ENCODE measurements at places on chromosomes 7 and 10.

DNA sequence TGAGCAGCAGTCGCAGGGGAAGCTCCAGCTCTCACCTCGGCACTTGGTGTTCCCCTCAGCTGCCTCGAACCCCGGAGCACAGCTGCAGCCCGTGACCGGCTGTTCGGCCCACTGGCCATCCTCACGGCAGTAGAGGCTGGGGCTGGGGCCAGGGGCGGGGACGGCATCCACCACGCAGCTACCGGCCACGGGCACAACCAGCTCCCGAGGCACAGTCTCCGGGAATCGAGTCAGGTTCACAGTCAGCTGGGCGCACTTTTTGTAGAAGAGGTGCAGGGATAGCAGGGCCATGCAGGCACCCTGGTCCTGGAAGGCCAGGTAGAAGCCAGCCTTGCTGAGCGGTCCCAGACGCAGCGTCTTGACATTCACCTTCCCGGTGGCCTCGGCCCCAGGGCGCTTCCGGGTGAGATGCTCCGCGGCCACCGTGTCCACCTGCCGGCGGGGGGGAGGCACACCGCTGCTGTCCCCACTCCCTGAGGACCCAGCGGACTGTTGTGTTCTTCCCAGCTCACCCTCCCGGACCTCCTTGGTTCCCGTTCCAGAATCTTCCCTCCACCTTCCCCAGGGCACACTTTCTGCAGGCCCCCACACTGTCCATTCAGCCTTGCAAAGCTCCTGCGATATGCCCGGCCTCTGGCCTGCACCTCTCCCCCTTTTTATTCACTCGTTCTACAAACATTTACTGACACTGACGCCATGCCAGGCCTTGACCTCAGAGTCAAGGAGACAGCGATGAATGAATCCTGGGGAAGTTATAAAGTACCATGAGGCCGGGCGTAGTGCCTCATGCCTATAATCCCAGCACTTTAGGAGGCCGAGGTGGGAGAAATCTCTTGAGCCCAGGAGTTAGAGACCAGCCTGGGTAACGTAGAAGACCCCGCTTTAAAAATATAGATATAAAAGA, 4.8 kb downstream of the EPHB4 start:
- DNase-seq, result no peak

GRCh38 chr10:14602807-14603533, 171.7 kb downstream of the FAM107B start:
- DNase-seq, result no peak

DNA sequence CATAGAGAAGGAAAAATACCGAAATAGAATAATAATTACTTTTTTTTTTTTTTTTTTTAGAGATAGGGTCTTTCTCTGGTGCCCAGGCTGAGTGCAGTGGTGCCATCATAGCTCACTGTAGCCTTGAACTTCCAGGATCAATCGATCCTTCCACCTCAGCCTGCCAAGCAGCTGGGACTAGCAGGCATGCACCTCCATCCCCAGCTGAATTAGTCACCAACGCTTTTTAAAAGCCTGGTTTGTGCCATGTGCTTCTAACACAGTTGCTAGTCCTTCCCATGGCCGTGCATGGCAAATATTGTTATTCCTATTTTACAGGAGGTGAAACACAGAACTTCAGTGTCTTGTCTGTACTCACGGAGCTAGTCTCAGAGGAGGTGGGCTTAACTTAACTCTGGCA, 23.2 kb downstream of the LYZL2 start:
- DNase-seq, result no peak

GRCh38 chr10:101003639-101004206, 4.1 kb downstream of the LZTS2 start:
- DNase-seq, result no peak

DNA sequence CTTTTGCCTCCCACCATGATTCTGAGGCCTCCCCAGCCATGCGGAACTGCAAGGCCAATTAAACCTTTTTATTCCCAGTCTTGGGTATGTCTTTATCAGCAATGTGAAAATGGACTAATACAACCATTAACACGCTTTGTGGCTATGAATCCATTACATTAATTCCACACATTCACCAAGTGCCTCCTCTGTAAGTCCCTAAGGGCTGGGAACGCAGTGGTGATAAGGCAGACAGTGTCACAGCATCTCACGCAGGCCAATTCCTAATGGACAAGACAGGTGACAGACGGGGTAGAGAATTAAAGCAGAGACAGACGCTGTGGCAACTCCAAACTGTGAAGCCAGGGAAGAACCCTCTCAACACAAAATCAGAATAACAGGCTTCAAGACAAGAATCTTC, 247.8 kb downstream of the DIP2C start:
- DNase-seq, result no peak

DNA sequence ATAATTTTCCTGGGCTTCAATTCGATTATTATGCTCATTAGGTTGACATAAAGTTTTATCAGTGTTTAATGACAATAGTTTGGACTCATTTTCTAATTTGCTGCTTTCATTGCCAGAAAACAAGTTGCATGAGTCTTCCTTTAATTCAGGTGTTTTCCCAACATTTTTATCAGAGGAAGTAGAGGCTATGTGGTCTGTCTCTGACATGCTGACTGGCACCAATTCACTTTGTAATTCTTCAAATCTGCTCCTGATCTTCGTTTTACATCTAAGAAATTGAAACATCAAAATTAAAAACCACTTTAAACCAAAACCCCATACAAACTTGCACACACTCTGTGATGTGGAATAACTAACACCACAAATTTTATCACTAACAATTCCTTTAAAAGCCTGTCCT, 10.9 kb downstream of the CCDC186 start:
- DNase-seq, result no peak

GRCh38 chr10:125023862-125024496, 82.1 kb downstream of the ZRANB1 start:
- DNase-seq, result peak; percentile 64

DNA sequence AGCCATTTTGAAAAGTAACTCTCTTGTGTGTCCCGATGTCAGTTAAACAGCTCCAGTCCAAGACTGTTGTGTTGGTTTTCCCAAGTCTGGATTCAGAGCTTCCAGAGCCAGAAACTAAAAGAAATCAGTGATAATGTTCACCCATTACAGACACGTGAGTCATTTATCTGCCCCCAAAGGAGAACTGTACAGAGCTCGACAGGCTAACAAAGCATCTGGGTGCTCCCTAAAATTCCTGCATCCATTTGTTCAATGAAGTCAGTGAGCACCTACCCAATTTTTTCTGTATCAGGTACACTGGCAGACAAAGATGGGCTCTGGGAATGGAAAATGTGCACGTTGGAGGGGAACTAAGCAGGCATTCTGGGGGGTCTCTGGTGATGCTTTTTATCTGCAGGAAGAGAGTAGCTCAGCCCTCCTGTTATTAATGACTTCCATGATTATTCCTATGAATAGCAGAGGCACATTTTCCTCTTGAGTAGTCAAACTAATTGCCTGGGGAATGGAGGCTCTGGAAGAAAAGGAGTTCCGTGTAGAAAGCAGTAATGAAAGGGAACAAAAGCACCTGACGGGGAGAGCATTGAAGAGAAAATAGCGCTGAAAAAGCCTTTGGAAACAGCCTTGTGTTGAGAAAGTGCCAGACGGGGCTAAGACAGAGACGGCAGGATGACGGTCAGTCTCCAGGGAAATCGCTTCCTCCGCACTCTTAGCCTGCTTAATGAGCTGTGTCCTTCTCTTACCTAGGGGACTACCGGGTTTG, 75.3 kb downstream of the GAD2 start:
- no peak for DNase-seq

DNA sequence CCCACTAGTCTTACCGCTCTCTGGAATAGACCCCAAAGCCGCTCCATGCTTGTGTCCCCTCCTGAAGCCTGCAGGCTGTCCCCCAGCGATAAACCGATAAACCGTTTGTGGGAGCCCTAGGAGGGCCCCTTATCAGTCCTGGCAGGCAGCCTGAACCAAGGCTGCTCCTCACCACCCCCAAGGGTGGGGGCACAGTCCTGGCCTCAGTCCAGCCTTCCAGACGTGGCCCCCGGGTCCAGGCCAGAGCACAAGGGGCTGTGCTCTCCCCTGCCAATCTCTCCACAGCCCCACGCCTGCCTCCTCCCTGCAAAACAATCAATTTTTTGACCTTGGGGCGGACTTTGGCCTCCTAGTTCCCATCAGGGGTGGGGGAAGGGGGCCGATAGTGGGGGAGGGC, at the start of gene TFR2:
Gene TFR2 (minus strand): TSS at position 90 of the 397 bp plus-strand sequence. CDS start 43 bp downstream, at position 47.
- DNase-seq, result no peak

GRCh38 chr10:105398202-105398601, 757.1 kb downstream of the SORCS3 start:
- no peak for DNase-seq

DNA sequence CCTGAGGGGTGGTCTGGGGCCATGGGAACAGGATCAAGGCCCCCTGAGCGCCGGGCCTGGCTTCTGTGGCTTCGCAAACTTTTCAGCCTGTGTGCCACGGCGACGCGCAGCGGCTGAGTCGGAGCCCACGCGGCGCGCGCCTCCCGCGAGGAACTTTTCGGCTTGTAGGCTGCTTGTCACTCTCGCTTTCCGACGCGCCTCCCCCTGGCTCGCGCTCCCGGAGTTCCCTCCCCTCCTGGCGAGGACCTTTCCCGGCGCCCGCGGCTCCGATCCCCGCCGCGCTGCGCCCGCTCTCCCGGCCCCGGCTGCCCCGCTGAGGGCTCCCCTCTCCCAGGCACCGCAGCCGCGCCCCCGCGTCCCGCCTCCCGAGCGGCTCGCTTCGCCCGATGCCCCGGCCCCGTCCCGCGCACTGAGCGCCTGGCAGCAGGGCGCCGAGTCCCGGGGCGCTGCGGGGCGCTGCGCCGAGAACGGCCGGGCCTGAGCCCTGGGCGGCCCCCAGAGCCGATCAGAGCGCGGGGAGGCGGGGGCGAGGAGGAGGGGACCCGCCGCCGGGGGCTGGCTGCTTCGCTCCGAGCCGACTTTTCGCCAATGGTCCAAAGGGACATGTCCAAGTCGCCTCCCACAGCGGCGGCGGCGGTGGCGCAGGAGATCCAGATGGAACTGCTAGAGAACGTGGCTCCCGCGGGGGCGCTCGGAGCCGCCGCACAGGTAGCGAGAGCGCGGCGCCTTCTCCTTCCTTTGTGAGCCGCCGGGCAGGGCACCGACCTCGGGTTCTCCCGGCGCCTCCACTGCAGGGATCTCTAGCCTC, at the start of gene CACNB2:
Gene CACNB2 (plus strand): TSS at position 276 of the 808 bp plus-strand sequence.
- DNase-seq, result peak; percentile 45

DNA sequence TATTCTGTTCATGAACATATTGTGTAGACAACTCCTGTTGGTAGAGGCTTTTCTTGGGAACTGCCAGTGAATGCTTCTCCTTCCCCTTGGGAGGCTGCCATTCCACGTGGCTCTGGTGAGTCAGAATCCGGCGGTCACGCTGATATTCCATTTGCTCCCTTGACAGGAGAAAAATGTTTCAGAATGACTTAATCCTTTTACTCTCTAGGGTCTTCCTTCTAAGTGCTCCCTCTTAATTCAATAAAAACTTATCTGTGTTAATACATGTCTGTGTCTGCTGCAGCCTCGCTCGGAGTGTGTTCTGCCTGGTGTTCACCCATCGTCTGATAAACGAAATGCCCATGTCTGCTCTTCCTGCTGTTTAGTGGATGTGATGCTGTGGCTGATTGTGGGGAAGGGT, 278.6 kb downstream of the ARHGAP12 start:
- no peak for DNase-seq

DNA sequence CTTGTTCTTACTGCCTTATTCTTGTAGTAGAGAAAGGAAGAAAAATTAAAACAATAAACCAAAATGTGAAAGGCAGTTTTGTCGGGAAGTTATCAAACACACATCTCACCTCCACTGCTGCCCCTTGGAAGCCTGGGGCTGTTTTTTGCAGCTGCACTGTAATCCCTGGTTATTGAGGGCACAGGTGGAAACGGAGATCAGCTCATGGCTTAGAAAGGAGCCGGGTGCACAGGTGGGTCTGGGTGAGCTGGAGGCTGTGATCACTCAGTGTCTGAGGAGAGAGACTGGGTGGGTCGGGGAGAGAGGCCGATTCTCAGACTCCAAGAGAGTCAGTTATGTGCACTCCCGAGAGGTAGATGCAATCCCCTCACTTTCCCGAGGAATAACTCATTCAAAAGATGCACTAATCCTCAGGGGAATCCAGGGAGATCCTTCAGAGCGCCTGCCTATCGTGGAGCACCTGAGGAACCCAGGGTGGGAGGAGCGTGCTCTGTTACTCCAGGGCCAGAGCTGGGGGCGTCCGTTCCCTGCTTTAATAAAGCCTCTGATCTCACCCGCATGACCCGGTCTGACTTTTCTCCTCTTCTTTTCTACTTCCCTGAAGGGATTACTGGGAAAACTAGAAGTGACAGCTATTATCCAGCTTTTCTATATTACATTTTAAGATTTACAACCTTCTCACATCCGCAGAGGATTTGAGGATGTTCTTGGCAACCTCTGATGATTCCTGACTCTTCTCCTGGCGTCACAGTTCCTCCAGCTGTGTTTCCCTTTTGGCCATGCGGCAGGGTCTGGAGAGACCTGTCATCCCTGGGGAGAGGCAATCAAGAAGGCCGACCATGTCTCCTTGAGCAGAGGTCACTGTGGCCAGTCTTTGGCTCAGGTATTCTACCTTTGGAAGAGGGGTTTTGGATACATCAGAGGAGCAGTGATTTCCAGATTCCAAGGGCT, 82.1 kb downstream of the CAMK1D start:
- DNase-seq, result peak; percentile 12

DNA sequence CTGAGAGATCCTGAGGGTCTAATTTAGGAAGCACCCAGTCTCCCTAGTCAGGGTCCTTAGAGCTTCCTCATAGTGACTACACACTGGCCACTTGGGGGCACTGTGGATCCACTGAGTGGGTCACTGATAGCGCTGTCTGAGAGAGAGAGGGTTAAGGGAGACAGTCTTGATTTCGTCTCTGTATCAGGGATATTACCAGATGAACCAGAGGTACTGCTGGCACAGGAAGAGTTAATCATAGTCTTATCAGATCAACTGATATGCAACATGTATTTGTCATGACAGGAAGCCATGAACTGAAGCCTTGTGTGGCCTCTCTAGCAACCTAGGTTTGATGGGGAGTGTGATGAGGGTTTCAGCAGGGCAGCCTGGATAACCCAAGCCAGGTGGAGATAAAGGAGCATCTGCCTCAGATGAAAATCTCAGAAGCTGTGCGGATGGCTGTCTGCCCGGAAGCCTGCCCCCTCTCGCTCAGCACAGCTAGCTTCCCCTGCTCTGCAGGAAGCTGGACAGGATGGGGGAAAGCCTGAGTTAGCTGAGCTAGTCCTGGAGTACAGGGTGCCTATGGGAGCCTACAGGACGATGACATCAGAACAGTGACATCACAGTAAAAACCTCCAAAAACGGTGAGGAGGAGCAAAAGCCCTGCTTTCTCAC, 214.0 kb upstream of the PRSS1 start:
- DNase-seq, result no peak

DNA sequence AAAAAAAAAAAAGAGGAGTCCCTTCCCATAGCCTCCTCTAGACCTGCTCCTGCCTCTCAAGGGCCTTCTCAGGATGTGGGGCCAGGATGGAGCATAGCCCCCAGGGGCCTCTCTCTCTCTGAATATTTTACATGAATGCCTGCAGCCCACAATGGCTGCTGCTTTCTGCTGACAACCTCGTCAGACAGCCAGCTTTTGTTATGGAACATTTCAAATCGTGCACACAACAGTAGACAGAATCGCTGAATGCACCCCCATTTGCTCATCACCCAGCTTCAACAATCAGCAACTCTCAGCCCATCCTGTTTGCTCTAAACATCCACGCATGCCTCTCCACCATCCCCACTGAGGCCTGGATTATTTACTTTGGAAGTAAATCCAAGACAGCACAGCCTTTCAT, 5.4 kb downstream of the PLAC9 start:
- DNase-seq, result no peak

All from NCI-H510A treated with DMSO at 0.1 percent for 48 hours (cell line).